ENCODE measurements at places on chromosomes 3 and 15. TPM values are rescaled to one million over a fixed set of nuclear protein-coding genes. Genes with fewer than 3 reads are reported as not detected.

GRAMD1C gene
- 8.2 TPM for total RNA-seq

DNA sequence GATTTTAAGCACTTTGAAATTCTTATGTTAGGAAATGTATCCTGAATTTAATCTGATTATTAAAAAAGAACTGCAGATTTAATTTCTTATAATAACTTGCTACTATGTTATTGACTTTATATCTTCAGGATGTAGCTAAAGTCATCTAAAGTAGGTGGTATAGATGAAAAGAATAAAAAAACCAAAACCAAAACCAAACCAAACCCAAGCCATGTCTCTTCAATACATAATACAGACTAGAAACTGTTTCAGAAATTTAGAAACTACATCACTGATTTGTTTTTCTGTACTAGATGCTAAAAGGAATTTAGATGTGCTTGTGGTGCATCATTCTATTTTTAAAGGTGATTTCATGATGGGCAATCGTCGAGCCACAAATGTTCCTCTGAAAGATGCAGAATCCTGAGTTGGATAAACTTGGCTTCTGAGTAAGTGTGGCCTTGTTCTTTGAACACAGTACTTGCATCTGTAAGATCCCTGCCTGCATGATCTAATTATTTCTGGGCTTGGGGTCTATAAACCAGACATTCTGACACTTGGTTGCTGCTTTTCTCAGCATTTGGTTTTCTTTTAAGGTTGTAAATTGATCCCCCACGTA lies 287.1 kb upstream of the SUCLG2 start:
- no peak for DNase-seq

- DNase-seq = peak; percentile 16
These were observed 73.4 kb downstream of the NUP210 start for GRCh38 chr3:13346481-13347389.

GRCh38 chr3:128174675-128175590 lies 21.7 kb downstream of the EEFSEC start:
- no peak for DNase-seq

- DNase-seq = no peak
These were observed 78.4 kb upstream of the RAD18 start for GRCh38 chr3:9041626-9042025.

GRCh38 chr3:157819270-157820156 lies 286.7 kb downstream of the SHOX2 start:
- no peak for DNase-seq

Measured in mucosa of gallbladder (tissue), 1 donor.